ENCODE measurements at places on chromosomes 4 and X. TPM values are rescaled to one million over a fixed set of nuclear protein-coding genes. Genes with fewer than 3 reads are reported as not detected.

Gene DOCK11
- polyA plus RNA-seq = 16.2 TPM

Gene ANXA5
- 356 TPM for polyA plus RNA-seq

Gene CT45A3
- not detected for polyA plus RNA-seq

Gene AFM
- not detected for polyA plus RNA-seq

Gene PRKX
- polyA plus RNA-seq = 10.7 TPM

Gene TLR3
- polyA plus RNA-seq = 3.9 TPM

Gene INTU
- polyA plus RNA-seq = 18.7 TPM

Gene SMIM10
- 7.1 TPM for polyA plus RNA-seq

Gene ADGRG4
- 0.03 TPM for polyA plus RNA-seq

Gene SAGE1
- polyA plus RNA-seq = not detected

Gene NDNF
- 24.3 TPM for polyA plus RNA-seq

Gene BRS3
- 0.36 TPM for polyA plus RNA-seq

All from spinal cord (tissue), 10 donors.